ENCODE measurements at places on chromosomes 6 and 20.

- DNase-seq, result no peak
Observed at GRCh38 chr6:111661541-111662061, 55.9 kb upstream of the TRAF3IP2 start.

DNA sequence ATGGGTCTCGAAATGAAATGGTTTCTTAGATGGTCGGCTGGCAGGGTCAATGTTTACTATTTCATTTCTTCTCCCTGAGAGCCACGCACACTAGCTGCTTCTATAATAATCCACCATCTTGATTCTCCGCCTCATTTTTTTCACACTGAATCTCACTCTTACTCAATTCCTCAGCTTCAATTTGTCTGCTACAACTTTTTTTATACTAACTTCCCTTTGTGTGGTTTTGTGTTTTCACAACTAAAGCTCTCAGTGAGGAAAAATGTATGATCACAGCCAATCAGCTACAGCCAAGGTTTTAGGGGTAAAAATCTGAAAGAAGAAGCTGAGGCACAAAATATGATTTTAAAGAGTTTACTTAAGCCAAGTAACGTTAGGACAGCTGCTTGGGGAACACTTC is 1309.4 kb downstream of the EPHA7 start:
- DNase-seq, result no peak

DNA sequence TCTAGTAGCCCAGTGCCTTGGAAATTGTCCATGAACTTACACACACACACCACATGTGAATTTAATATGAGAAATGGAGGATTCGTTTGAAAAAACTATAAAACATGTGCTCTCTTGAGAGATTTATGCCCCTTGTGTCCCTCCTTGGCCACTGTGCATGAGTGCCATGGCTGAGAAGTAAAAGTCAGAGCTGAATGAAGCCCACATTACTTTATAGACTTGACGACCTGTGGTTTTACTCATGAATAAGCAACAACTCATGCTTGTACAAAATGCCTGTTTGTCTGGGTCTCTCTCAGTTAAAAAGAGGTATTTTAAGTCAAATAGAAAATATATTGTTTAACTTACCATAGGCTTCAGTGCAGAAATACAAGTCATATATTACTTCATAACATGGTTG is 102.7 kb downstream of the KCNQ5 start:
- no peak for DNase-seq

DNA sequence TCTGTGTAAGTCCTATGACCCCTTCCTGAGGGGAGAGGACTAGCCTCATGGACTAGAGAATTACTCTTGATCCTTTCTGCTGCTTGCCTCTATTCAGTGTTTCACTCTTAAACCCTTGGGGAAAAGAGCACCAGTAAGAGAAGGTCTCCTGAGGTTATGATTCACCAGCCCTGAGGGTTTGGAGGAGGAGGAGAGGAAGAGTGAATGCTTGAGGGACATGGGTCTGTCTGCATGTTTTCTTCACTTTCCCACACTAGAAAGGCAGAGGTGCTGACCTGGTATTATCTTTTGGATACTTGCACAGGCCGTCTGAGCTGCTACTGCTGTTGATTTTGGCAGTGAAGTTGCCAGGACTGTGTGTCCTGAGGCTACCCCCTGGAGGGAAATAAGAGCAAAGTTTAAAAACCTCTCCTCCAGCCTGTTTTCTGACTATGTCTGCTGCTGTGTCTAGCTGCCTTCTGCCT is 78.3 kb downstream of the CD109 start:
- no peak for DNase-seq

DNA sequence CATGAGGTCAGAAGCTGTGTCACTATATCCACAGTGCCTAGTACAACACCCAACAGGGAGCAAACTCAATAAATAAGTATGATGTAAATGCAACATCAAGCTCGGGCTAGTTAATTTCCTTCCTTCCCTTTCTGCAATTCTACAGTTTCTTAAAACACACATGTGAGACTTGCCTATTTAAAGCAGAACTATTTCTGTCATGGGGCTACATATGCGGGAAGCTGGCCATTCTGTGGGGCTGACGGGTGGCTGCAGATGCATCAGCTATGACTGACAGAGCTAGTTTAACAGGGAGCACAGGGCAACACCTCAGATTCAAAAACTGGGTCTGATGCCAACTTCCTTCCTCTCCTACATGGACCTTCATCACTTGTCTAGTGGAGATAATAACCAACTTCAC is 118.1 kb upstream of the ENPP5 start:
- no peak for DNase-seq

GRCh38 chr20:40942006-40942405 is 86.6 kb upstream of the TOP1 start:
- no peak for DNase-seq

- no peak for DNase-seq
Observed at GRCh38 chr6:150027806-150028565, 2.7 kb upstream of the RAET1L start.

DNA sequence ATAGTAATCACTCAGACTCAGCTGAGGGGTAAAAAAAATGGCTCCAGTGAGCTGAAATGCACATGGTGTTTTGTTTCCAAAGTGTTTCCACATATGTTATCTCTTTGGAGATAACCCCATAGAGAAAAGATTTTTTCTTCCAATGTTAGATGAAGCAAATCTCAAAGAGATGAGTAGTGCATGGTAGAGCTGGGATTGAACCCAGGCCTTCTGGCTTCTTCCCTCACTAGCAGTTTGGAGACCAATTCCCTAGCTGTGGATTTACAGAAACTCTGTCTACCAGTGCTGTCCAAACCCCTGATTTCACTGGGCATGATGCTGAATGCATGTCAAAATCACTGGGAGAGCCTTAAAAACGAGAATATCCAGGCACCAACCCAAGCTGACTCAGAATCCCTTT is 165.1 kb downstream of the LRFN2 start:
- no peak for DNase-seq

- peak; percentile 7 for DNase-seq
Observed at GRCh38 chr6:98946266-98946878, 1.4 kb downstream of the FBXL4 start.

- no peak for DNase-seq
Observed at GRCh38 chr6:72620871-72621290, 983 bp upstream of the KCNQ5 start.

- DNase-seq, result no peak
Observed at GRCh38 chr20:57699395-57699794, 10.4 kb downstream of the PMEPA1 start.

DNA sequence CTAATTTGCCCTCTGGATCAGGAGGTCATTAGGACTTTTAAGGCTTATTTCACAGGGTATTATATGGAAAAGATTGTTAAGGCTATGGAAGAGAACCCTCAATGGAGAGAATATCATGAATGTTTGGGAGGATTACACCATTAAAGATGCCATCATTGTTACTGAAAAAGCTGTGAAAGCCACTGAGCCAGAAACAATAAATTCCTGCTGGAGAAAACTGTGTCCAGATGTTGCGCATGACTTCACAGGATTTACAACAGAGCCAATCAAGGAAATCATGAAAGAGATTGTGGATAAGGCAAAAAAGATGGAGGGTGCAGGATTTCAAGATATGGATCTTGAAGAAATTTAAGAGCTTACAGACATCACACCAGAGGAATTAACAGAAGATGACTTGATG is 798.3 kb upstream of the SLC35B3 start:
- DNase-seq, result no peak

DNA sequence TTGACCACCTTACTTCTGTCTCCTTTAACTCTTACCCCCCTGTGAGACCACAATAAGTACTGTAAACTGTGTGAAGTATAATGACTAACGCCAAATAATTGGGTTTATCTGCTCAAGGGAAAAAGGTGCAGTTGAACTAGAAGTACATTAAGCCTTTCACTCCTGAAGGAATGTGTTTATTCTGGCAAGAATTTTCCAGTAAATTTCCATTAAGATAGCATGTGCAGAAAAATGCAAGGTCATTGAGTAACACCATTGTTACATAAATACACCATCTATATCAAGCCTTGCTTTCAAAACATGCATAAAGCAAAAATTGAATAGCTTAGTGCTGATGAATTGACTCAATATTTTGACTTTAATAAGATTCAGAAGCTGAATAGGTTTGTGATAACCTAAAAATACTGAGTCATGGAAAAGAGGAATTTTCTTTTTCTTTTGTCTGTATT is 65.4 kb downstream of the ARHGAP18 start:
- no peak for DNase-seq

GRCh38 chr20:36777576-36777975 is 4.0 kb upstream of the DSN1 start:
- no peak for DNase-seq

GRCh38 chr6:158279615-158280014 is 32.6 kb upstream of the TULP4 start:
- no peak for DNase-seq

DNA sequence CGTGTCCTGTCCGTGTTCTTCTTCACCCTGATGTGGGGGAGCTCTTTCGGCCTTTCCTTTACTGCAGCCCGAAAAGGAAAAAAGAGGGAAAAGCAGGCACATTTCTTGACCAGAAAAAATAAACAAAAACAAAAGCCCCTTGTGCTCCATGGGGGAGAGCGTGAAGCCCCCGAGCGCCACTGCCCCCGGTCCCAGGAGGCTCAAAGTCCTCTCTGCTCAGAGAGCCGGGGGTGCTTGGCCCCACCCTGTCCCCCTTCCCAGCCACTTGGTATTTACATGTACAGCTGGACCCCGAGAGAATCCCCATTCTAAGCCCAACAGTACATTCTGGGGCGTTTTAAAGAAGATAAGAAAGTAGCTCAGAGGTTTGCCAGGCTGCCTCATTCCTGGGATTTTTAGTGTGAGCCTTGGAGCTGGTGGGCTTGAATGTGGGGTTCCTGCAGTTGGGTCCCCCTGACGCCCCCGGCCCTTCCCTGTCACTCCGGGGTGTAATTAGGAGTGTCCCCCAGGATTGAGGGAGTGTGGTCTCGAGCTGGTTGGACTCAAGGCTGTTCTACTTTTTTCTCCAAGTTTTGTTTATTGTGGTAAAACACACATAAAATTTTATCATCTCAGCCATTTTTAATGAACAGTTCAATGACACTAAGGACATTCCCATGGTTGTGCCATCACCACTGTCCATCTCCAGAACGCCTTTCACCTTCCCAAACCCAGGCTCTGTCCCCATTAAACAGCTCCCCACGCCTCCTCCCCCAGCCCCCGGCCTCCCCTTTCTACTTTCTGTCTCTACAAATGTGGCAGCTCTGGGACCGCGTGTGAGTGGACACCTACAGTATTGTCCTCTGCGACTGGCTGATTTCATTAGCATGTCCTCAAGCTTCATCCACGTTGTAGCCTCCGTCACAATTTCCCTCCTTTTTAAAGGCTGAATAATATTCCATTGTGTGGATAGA is 55.7 kb upstream of the BHLHE23 start:
- no peak for DNase-seq

DNA sequence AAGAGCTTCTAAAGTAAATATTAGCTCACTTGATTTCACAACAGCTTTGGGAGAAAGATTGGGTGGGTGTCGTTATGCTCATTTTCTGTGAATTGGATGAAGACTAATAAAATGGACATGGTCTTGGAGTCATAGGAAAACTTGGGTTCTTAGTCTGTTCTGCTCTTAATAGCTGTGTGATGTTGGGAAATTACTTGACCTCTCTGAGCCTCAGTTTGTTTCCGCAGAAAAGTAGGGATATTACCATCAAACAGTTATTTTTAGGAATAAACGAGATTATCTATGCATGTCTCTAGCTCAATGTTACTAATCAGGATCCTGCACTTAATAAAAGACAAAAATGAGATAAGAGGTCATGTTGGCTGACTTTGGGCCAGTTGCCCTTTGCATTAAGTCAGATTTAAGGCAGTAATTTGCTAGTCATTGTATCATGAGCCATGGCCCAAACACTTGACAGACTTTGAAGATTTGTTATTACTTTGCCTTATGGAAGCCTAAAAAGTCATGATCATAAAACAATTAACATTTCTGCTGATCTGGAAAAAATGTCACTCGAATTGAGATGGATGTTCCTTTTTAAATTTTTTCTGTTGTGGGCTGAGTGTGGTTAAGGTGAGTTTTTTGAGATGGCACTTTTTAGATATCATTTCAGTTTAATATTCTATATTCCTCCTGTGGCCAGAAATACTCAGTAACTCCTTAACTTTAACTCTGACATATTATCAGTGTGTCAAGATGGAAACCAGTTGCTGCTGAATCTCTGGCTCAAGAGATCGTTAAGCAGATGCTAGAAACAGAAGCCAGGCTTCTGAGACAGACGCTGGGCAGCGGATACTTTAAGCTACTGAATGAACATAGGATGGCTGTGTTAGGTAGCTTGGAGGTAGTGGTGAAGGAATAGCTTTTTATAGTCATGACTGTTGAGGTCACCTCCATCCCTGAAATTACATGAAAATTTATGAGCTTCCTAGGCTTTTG is 291.6 kb downstream of the PHF3 start:
- DNase-seq, result no peak

- no peak for DNase-seq
Observed at GRCh38 chr6:121032268-121033006, 301.8 kb downstream of the TBC1D32 start.

- no peak for DNase-seq
Observed at GRCh38 chr20:38343311-38344106, 2.8 kb upstream of the LBP start.

DNA sequence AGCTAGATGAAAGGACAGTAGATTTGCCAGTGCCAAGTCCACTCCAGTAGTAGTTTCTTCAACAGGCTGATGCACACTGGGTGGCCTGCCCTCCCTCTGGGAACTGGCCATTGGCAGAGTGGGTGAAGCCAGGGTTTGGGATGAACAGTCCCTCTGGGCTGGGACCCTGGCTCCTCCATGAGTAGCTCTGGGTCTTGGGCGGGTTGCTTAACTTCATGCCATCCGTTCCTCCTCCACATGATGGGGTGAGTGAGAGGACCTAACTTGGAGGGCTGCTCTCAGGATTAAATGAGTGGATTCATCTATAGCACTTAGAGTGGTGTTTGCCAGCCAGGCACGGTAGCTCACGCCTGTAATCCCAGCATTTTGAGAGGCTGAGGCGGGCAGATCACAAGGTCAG is 47.2 kb downstream of the PLAGL2 start:
- DNase-seq, result no peak

GRCh38 chr6:122733259-122733658 is 46.3 kb upstream of the FABP7 start:
- DNase-seq, result no peak

DNA sequence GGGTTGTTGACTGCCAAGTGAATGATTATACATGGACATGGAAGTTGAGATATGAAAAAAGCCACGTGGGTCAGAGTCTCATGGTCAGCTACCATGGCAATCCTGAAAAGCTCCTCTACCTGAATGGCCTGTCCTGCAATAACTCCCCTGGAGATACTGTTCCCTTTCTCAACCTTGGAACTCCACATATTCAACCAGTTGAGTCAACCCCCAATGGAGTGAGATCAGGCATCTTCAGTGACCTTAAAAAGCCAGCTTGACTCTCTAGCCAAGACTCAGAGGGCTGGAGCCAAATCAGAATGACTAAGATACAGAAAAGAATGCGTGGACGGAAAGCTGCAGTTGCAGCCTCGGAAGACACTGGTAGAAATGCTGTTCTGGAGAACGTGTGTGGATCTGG is 341.3 kb downstream of the FOXA2 start:
- no peak for DNase-seq

All from midbrain (tissue), 1 donor.